ENCODE measurements at places on chromosomes 16 and 17. TPM values are rescaled to one million over a fixed set of nuclear protein-coding genes. Genes with fewer than 3 reads are reported as not detected.
A peak's percentile ranks its signal among the peaks of the same experiment; 100 is the strongest.

Gene NTN1
- 0.03 TPM for total RNA-seq

DNA sequence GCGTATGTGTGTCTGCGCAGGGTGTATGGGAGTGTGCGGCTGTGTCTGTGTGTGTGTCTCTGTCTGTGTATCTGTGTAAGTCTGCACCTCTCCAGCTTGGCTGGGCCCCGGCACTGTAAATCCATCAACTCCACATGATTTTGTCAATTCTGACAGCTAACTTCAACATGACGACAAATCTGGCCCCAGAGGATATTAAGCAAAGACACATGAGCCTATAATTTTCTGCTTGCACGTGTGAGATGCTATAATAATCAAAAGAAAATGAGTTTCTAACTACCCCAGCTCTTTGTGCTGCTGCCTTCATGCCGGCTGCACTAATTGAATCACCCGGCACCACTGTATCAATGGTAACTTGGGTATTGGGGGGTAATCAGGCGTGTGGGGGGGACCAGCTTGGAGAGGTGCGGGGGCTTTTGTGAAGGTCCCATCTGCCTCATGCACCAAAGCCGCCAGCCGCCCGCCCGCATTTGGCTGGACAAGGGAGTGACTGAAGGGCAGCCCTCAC is 57.6 kb upstream of the LHX1 start:
- no peak for DNase-seq

Gene ZNF213
- 7.2 TPM for total RNA-seq

Gene SLC16A11
- total RNA-seq, result not detected

DNA sequence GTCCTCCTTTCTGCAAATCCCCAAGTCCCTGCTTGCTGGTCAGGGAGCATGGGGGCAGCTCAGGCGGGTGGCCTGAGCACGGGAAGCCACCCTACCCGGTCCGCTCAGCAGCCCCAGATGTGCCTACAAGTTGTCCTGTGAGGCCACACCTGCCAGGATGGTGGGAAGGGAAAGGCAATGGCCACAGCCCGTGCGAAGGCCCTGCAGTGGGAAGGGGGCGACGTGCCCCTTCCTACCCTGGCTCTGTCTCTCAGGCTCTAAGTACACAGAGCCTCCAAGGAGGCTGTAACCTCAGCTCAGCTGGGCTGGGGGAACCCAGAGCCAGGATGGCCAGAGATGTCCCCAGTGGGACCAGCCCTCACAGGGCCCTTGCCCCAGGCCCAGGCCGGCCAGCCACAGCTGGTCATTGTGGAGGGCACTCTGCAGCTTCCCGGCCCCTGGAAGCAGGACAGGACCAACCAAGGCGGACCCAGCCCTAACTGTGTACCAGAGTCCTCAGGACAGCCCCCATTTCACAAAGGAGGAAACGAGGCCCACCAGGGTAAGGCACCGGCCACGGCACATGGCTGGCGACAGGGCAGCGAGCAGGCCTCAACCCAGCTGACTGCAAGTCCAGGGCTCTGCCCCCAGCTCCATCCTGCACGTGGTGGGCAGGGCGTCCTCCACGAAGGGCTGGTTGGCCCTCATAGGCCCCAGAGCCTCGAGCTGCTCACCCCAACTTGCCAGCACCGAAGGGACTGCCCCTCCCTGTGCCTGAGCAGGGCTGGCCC is 82.3 kb downstream of the RTN4RL1 start:
- DNase-seq, result no peak

- peak; percentile 38 for DNase-seq
Measured at GRCh38 chr16:47311738-47312505, 148.9 kb downstream of the ITFG1 start.

Data from HT-29 (cell line).